ENCODE measurements at places on chromosomes 3 and 15.

DNA sequence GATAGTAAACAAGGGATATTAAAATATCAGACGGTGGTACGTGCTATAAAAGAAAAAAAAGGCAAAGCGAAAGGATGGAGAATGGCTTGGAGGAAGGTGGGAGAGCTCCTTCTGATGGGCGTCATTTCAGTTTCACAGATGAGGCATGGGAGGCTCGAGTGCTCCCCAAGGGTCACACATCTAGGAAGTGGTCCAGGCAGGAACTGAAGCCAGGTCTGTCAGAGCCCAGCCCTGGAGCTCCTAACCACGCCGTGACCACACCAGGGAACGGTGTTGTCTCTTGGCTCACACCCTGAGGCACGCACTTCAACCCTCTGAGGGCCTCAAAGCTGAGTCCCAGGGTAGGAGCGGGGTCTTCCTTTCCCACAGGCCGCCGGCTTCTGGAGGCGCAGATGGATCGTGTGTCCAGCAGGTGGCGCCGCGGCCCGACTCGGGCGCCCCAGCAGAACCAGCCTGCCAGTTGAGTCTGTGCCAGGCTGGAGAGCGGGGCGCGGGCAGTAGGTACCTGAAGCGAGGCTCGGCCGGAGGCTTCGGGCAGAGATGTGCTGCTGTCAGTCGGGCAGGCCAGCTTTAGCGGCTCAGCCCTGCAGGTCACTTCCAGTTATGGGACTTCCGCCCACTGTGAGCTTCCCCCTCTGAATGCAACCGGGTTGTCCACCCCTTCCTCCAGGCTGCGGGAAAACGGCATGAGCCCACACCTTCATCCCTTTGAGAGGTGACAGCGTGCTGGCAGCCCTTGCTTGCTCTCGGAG lies 68.1 kb downstream of the SLC6A1 start:
- peak; percentile 48 for ATAC-seq

DNA sequence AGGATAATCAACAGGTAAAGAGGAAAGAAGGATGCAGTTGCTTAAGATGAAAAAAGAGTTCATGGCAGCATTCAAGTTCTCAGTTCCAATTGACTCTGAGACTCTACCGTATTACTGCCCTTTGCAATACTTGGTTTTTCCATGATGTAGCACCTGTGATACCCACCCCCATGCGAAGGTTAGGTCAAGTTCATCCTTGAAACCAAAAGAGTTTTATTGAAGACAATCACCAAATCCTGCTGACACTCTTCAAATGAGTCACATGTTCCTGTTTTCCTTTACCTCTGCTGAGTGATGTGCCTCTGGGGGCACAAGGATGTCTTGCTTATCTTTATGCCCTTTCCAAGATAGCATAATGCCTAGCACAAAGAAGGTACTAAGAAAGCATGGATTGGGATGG lies 111.3 kb upstream of the SLC7A14 start:
- peak; percentile 41 for ATAC-seq

DNA sequence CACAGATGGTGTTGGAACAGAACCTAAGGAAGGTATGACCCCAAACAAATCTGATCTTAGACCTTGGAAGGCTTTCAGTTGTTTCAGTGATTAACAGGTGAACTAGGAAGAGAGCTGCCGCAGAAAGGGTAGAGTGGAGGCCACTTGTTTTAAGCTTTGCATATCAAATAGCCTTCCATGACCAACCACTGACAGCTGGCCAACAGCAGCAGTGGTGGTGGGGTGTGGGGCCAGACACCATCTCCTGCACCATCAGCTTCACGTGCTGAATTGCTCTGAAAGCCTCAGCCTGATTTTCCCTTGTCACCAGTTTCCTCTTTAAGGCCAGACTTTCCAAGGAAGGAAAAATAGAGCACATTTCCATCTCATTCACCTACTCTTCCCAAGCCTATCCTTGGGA lies 16.6 kb upstream of the OSBPL11 start:
- no peak for ATAC-seq

GRCh38 chr3:194092881-194093301 lies 43.1 kb upstream of the HES1 start:
- ATAC-seq, result no peak

DNA sequence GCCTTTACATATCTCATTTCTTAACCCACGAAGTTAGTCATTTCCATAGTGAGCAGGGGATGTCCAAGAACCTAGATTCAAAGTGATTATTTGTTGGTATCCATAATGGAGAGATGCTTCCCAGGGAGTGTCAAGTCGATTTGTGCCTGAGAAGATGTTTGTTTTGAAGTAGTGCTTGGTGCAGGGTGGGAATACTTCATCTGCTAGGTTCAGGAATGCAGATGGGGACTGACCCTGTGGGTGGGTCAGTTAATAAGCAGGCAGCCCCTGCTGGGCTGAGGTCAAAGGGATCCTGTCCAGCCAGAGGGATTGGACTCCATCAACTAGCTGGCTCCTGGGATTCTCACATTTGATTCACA lies 44.1 kb upstream of the VILL start:
- peak; percentile 31 for ATAC-seq

GRCh38 chr3:129112308-129113052 lies 9.1 kb downstream of the RAB43 start:
- ATAC-seq, result peak; percentile 49

DNA sequence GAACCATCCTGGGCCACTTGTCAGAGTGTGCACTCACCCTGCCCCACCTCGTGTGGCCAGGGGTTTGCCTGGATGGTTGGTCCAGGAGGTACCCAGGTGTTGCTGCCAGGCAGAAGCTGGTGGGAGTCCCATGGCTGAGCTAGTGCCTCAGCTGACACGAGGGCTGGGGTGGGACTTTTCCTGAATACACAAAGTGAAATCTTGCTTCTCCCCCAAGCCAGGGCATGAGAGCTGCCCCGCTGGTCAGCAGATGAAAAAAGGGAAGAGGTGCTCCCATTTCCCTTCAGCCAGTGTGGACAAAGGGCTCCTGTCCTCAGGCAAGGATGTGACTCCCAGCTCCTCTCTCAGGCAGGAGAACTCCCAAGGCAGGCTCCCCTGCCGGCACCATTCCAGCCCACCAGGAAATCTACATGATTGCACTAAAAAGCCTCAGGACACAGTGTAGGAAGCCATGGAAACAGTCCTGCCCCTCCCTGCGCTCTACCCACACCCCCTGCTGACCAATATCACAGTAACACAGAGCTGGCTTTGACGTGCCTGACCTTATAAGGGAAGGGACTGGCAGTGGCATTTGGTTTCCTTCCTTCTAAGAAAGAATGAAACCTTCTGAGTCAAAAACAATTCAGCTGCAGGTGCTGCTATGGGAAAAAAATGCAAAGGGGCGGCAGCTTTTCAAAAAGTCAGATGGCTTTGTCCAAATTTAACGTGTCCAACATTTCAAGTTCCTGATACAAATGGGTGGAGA lies 33.9 kb downstream of the MYO5C start:
- peak; percentile 100 for ATAC-seq

DNA sequence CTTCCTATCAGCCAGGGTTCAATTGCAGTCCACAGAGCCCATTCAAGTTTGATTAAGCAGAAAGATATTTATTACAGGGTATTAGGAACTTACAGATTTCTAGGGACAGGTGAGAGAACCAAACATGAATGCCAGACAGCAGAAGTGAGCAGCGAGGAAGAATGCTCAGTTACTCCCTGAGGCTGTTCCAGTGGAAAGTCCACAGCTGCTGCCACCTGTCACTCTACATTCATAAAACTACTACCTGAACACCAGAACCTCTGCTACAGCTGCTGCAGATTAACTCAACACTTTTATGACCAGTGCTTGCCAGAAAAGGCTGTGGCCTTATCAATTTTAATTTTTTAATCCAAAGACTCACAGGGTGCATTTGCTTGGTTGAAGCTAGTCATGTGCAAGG lies 325.4 kb upstream of the ONECUT1 start:
- ATAC-seq, result no peak

- ATAC-seq, result no peak
These were observed 57.8 kb downstream of the CDC25A start for GRCh38 chr3:48130321-48130904.

DNA sequence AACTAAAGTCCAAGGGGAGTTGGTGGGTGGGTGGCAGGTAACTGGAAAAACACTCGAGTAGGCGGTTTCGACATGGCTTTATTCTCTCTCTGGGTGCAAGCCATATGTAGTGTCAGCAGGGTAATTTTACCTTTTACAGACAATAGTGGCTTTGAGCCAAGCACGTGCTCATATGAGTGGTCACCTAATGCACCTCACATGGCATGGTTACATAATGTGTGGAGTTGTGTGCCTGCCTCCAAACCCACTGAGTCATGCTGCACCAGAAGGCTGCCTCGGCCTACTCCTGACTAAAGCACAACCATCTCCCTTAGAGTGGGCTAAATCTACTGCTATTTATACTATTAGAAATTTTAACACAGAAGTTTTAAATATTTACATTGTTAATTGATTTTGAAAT lies 16.5 kb downstream of the CCRL2 start:
- ATAC-seq, result no peak

- ATAC-seq, result no peak
These were observed 34.3 kb downstream of the STT3B start for GRCh38 chr3:31567036-31567435.

DNA sequence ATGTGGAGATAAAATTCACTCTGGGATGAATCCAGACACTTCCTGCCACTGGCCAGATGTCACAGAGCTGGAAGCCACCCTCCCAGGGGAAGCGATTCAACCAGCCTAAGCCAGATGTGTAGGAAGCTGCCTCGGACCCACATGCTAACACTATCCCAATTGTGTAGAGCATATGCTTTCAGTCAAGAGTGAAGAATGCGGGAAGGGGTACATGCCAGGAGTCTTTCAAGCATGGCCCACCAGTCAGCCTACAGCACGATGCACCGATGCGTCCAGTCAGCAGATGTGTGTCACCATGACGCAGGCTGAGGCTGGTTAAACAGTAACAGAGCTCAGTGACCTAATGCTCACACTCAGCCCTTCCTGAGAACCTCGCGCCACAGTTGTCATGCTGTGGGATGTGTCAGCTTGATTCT lies 38.8 kb upstream of the BNC1 start:
- ATAC-seq, result no peak

DNA sequence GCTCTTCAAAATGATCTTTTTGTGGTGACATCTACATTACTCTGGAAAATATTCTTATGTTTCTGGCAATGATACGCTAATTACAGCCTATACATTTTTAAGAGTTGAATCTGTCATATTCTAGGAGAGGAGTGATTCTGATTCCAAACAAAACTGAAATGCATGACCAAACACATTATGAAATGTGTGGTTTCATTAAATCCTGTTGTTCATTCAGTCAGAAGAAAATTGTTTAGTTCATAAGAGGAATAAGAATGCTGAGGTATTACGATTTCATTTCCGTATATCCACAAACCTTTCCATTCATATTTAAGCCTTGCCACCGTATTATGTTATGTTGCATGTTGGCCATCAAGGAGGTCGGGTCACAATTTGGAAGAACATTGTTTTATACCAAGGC lies 345.1 kb downstream of the FEZF2 start:
- no peak for ATAC-seq

DNA sequence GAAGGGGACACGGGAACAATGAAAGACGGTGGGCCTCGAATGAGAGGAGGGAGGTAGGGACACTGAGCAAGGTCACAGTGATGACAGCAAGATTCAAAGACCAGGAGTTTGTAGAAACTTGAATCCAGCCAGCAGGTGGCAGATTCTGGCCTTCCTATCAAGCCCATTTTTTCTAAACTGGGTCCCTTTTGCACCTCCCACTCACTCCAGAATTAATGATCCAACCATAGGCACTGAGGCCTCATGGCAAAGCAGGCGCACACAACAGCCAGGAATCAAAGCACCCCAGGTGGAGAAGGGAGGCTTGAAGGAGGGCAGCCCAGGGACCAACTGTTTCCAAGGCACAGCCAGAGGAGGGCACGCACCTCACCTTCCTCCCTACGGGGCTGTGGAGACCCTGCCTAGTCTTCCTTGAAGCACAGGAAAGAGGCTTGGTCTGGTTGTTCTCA lies 90.2 kb downstream of the ANP32A start:
- ATAC-seq, result no peak

DNA sequence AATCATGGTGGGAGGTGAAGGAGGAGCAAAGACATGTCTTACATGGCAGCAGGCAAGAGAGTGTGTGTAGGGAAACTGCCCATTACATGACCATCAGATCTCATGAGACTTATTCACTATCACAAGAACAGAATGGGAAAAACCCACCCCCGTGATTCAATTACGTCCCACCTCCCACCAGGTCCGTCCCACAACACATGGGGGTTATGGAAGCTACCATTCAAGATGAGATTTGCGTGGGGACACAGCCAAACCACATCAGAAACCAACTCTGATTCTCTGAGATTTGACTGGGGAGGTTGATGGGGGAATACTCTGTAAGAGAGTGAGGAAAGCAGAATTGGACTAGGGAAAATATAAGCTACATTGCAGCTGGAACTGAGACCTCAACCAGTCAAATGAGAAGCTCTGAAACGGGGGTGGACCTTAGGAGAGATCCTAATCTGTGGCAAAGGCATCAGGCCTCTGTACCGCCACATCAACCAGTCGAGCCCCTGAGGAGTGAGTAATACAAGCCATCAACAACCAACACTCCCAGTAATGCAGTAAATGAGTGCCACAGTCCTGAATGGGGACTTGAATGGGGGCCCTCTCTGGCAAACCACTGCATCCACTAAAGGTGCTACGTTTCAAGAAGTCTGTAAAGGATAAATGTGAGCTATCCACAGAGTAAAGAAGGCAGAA lies 207.9 kb upstream of the GADL1 start:
- peak; percentile 80 for ATAC-seq

DNA sequence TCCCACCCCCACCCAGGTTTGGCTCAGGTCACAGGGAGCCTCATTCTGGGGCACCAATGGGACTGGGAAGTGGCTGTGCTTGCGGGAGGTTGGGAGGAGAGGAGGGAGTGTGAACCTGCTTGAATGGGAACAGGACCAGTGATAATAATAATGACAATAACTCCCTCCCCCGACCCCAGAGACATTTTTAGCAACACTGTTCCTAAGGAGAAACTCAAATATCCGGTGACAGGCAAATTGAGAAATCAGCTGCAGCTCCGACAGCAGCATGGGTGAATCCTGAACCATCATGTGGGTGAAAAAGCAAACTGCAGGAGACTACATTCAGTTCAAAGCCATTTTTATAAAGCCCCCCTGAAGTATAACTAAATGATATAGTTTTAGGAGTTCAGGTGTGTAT lies 11.6 kb upstream of the RPL29 start:
- no peak for ATAC-seq

DNA sequence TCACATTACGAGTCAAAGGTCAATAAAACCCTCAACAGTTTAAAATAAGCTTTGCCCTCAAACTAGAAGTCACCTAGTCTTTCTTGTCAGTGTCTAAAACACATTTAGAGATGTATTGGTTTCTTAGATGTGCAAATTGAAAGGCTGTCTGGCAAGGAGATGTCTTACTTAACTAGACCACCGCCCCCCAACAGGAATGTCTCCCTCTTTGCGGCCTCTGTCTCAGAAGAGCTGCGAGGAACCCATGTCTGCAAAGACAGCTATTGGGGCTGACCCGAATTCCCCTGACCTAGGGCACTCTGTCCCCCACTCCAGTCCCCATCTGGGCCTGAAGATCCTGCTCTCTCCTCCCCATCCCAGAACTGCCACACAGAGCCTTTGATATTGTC lies 46.3 kb downstream of the ZIC4 start:
- ATAC-seq, result no peak

DNA sequence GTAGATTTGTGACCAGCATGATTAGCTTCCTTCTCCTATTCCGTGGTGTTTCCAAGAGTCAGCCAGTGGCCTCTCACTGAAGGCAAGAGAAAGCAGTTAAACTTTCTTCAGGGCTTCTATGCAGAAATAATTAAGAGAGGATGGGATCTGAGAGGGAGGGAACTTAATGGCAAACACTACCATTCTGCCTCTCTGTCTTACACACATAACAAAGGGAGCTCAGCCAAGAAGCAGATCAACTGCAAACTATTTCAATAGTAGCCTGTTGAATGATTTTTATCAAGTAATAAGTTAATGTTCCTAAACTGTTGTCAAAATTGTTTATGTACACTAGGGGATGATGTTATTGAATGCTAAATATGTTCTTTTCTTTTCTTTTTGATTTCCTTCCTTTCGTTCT lies 11.8 kb downstream of the OXSR1 start:
- no peak for ATAC-seq
